ENCODE measurements at places on chromosomes 6 and 20. TPM values are rescaled to one million over a fixed set of nuclear protein-coding genes. Genes with fewer than 3 reads are reported as not detected.
A peak's percentile ranks its signal among the peaks of the same experiment; 100 is the strongest.

RBBP8NL gene
- polyA plus RNA-seq, result 1.5 TPM

DYNLT2 gene
- 7.6 TPM for polyA plus RNA-seq

GRCh38 chr20:62421716-62421990, 5.7 kb downstream of the RBBP8NL start:
- DNase-seq, result no peak

DNA sequence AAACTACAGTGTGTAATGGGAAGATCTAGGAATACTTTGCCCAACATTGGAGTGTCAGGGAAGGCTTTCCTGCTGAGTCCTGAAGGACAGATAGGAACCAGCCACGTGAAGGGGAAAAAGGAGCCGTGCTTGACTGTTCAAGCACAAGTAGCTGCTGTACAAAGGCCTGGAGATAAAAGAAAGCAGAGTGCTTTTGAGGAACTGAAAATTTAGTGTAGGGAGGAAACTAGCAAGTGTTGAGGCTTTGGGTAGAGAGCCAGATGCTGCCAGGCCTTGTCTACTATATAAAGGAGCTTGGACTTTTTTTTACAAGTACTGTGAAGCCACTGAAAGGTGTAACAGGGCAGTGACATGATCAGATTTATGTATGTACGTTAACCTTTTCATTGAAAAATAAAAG, 39.0 kb downstream of the DSE start:
- DNase-seq, result no peak

- DNase-seq, result no peak
Observed at GRCh38 chr20:20342066-20342465, 25.8 kb upstream of the INSM1 start.

DNA sequence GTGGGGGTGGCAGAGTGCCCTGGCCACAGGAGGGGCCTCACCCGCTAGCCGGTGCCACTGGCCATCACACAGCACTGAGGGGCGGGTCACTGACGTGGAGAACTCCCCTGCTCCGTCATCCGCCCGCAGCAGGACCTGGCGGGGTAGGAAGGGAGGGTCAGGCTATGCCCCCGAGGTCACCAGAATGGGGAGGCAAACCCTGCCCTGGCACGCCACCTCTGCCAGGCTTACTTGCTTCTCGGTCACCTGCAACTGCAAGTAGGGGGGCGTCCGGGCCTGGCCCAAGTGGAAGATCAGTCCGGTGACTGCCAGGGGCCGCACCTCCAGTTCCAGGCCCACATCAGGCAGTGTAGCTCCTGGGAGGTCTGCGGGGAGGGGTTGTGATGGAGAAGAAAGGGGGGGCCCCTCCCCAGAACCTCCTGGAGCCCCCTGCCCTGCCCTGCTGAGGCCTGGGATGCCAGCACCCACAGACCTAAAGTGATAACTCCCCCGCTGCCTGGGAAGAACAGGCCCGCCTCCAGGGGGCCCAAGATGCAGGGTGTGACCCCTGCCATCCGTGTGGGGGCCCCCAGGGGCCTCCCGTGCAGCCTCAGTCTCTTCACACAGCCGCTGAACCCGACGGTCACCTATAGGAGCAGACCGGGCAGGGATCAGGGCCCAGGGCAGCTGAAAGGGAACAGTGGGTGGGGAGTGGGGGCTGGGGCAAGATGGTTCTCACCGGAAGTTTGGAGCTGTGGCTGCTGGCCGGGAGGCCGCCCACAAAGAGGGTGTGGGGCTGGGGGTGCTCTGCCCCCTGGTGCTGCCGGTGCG, 7.4 kb downstream of the ADRM1 start:
- no peak for DNase-seq

DNA sequence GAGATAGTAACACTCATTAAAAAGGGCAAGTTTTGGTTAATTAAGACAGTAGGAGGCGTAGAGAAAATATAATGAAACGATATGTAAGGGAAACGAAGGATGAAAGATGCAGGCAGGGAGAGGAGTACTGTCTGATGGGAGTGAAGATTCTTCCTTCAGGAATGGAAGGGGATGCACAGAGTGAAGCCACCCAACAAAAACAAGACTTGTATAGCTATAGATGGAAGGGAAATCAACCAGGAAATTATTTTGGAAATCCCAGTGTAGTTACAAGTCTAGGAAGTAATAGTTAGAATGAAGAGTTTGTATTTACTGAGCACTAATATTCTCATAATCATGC, 19.7 kb upstream of the HLA-DRB1 start:
- no peak for DNase-seq

DNA sequence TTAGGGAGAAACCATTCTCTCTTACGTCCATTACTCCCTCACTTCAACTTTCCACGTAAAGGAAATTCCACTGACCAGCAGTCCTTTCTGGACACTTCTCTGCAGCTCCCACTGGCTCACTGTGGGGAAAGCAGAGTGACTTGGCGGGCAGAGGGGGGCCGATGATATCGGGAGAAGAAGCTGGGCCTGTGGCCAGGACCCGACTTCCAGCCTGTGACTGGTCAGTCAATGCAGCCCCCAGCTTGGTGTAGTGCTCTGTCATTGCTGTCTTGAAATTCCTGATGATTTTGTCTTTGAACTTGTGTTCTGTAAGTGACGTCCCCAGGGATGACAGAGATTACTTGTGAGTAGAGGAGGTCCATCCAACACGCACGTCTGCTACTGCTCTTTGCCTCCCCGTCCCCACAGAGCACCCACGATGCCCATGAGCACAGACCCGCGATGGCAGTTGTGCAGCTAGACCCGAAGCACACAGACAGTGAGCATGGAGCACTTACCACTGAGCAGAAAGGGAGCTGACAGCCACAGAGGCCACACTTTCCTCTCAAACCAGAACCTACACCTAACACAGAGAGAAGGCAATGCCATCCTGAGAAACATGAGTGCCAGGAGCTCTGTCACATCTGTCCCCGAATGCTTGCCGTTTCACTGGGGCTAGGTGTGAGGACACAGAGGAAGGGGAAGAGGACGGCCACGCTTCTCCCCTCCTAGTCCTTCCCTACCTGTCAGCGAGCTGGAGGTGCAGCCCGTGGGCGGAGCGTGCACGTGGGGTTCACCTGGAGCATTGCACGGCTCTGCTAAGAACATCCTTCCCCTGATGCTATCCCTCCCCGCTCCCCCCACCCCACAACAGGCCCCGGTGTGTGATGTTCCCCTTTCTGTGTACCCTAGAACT, 25.7 kb downstream of the DACT2 start:
- DNase-seq, result no peak

DNA sequence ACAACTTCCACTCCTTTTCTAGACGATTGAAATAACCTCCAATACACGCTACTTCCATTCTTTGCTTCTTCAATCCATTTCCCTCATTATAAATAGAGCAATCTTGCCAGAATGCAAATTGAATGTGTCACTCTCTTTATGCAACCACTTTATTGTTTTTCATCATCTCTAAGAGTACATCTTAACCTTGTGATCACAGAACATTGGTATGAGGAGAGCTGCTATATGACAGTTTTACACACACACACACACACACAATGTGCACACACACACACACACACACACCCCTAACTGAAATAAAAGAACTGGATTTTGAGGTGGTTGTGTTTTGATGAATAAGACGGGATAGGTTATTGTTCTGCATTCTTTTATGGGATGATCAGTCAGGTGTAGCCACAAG, 187.0 kb downstream of the HDGFL1 start:
- no peak for DNase-seq

DNA sequence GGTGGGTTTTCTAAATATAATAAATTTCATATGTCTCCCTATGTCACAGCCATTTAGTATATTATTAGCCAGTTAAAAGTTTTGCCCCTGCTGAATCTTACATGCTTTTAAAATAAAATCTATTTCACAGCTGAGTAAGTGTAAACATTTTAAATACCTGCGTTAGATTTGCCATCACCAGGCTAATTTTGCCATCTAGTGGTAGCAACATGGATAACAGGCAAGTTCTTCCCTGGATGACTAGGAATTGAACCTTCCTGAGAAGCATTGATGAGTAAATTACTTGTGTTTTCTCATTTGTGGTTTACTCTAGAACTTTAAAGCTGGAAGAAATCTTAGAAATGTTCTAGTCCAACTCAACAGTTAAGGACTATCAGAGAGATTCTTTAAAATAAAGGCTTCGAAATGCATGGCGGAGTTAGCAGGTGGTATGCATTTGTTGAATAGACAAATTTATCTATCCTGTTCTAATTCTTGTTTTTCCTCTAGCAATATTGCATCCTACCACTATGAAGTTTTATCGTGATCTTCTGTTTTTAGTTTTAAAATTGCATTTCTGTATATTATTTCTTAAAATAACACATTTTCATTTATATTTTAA, 2.6 kb downstream of the PRSS35 start:
- DNase-seq, result peak; percentile 25

- no peak for DNase-seq
Observed at GRCh38 chr6:108078191-108078590, 3.6 kb upstream of the OSTM1 start.

All from right renal cortex interstitium (tissue), 3 donors.